Neural progenitor cell (in vitro differentiated cells): ENCODE measurements at places on chromosomes 6 and 20. TPM values are rescaled to one million over a fixed set of nuclear protein-coding genes. Genes with fewer than 3 reads are reported as not detected.

Gene OR12D2
- total RNA-seq = not detected in 2 replicates

Gene LRRC73
- 0.37 TPM in 1 of 2 replicates, not detected in the other for total RNA-seq

DNA sequence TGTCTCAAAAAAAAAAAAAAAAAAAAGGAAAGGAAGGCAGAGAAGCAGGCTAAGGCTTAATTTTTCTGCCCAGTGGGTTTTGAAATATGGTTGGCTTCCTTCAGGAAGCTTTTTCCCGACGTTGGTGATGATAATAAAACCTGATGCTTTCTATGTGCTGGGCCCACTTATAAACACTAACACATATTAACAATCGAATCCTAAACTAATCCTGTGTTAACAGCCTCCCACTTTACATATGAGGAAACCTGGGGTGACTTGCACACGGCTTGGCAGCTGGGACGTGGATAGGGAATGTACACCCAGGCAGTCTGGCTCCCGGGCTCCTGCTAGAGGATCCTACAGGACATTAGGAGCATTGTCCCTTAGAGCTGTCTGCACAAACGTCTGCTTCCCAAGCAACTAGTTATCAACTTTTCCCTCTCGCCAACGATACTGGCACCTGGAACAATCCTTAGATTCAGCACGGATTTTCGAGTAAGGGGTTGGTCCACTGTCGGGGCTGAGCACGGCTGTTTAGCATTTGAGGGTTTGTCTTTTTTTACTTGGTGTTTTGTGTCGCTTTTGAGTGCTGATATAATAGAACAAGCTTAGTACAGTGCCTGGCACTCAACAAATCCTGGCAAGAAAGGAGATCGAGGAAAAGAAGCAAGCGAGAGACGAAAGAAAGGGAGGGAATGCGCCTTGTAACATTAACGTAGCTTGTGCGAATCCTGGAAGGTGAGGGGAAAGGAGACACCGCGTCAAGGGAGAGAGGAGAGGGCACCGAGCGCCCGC, 622 bp upstream of the KIZ start:
- H3K36me3 ChIP-seq = no peaks in the 10 kb centered on the region
- H3K4me3 ChIP-seq = peak overlapping the region; percentile 51
- H3K27ac ChIP-seq = no peak overlapping the region
- H3K27me3 ChIP-seq = no peaks in the 10 kb centered on the region
- peak; percentile 72 for DNase-seq
- H3K4me1 ChIP-seq = peaks cover 14% of the 10 kb centered on the region

DNA sequence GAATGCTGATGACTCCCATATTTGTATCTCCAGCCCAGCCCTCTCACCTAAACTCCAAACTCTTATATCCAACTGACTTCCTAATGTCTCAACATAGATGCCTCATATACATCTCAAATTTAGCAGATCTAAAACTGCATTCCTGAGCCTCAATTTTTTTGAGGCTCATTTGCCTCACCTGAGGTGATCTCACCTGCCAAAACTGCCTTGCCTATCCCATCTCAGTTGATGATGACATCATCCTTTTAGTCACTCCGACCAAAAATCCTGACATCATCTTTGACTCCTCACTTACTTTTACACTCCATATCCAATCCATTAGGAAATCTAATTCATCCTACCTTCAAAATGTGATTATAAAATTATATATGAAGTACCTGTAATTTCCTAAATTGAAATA, 25.6 kb upstream of the SLPI start:
- no peaks in the 10 kb centered on the region for H3K4me1 ChIP-seq
- no peaks in the 10 kb centered on the region for H3K36me3 ChIP-seq
- H3K27me3 ChIP-seq = no peaks in the 10 kb centered on the region
- DNase-seq = no peak

Gene SLPI
- not detected in 2 replicates for total RNA-seq

DNA sequence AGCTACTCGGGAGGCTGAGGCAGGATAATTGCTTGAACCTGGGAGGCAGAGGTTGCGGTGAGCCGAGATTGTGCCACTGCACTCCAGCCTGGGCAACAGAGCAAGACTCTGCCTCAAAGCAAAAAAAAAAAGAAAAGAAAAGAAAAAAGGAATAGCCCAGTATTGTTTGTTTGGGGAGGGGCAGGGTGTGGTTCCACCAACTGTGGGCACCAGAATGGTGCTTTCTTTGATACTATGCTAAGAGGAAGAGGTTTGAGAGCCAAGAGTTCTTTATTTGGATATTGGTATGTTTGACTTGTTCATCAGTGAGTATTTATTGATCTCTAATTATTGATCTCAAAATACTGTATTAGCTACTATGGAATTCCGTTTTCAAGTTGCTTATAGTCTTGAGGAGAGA, 72.3 kb downstream of the CEP57L1 start:
- no peak overlapping the region for H3K27ac ChIP-seq
- no peak for DNase-seq
- H3K27me3 ChIP-seq = no peaks in the 10 kb centered on the region
- H3K4me1 ChIP-seq = peaks cover 8% of the 10 kb centered on the region
- H3K4me3 ChIP-seq = no peak overlapping the region

- H3K27ac ChIP-seq = no peak overlapping the region
- no peaks in the 10 kb centered on the region for H3K4me1 ChIP-seq
- no peak for DNase-seq
- H3K4me3 ChIP-seq = no peak overlapping the region
- H3K27me3 ChIP-seq = no peaks in the 10 kb centered on the region
These were observed 736.6 kb downstream of the DHX35 start for GRCh38 chr20:39698752-39699151.

DNA sequence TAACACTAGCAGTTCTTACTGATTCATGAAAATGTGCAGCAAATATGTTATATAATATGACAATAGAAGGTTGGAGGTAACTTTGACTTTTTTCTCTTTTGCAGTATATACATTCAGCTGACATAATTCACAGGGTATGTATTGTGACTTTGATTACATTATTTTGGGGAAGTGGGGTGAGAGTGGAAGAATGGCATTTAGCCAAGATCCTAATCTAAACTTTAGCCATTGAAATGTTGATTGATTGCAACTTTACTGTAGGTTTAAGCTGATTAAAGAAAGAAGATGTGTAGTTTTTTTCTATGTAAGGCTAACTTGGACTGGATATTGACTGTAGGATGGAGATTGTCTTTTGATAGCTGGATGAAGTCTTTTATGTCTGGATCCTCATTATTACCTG, 46.0 kb downstream of the MAPK14 start:
- DNase-seq = no peak
- H3K4me3 ChIP-seq = no peak overlapping the region
- no peak overlapping the region for H3K27ac ChIP-seq
- H3K27me3 ChIP-seq = no peaks in the 10 kb centered on the region

- H3K4me3 ChIP-seq = no peak overlapping the region
- DNase-seq = peak; percentile 42
- H3K4me1 ChIP-seq = peaks cover 8% of the 10 kb centered on the region
- no peaks in the 10 kb centered on the region for H3K27me3 ChIP-seq
- no peaks in the 10 kb centered on the region for H3K36me3 ChIP-seq
- no peak overlapping the region for H3K27ac ChIP-seq
These were observed 66.4 kb downstream of the PKHD1 start for GRCh38 chr6:52020945-52021570.

GRCh38 chr20:63382551-63383300, 21.6 kb upstream of the CHRNA4 start:
- H3K36me3 ChIP-seq = no peaks in the 10 kb centered on the region
- no peak overlapping the region for H3K4me3 ChIP-seq
- H3K4me1 ChIP-seq = peaks cover 9% of the 10 kb centered on the region
- no peak overlapping the region for H3K27ac ChIP-seq

DNA sequence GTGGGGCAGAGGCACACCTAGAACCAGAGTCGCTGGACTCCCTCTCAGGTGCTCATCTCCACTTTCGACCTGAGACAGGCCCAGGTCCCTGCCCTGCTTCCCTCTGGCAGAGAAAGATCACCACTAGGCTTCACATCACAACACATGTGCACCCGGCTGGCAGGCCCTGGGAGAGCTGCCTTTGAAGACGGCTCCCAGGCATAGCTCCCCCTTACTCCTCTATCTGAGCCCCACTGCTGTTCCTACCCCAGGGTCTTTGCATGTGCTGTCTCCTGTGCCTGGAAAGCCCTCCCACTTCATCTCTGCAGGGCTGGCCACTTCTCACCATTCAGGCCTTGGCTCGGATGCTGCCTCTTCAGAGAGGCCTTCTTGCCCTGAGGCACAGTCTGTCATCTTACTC, 89.2 kb downstream of the NOL4L start:
- no peak overlapping the region for H3K27ac ChIP-seq
- DNase-seq = no peak
- no peaks in the 10 kb centered on the region for H3K27me3 ChIP-seq
- no peaks in the 10 kb centered on the region for H3K36me3 ChIP-seq

DNA sequence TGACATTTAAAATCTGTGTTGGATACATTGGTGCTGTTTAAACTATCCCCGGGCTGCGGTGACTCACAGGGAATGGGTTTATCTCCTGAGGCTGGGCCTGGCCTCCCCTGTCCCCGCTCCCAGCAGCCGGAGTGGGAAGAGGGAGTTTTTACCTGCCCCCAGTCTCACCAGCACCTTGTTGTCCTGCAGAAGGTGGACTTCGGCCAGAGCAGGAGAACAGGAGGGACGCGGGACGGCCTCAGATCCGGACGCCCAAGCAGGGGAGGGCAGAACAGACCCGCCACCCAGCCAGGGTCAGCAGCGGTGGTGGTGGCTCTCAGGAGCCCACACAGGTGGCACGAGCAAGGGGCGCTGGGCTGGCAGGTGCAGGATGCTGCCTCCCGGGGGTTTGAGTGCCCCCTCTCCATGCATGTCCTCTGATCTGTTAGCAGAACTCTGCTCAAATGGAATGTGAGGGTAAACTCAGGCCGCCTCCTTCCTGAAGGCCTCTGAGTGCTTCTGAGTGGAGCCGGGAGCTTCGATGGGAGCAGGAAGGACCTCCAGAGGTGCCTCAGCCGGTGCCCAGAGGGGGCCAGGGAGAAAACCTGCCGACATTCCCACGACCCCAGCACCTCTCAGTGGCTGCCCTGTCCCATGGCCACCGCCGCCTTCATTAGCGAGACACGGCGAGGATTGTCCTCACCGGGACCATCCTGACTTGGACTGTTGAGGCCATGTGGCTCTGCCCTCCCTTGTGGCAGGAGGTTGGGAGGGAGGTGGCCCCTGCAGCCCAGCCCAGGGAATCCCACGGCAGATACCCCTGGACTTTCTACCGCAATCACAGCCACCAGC, 43.4 kb upstream of the MRGBP start:
- no peak for DNase-seq
- H3K4me3 ChIP-seq = no peak overlapping the region
- peaks cover 11% of the 10 kb centered on the region for H3K4me1 ChIP-seq
- H3K36me3 ChIP-seq = no peaks in the 10 kb centered on the region

DNA sequence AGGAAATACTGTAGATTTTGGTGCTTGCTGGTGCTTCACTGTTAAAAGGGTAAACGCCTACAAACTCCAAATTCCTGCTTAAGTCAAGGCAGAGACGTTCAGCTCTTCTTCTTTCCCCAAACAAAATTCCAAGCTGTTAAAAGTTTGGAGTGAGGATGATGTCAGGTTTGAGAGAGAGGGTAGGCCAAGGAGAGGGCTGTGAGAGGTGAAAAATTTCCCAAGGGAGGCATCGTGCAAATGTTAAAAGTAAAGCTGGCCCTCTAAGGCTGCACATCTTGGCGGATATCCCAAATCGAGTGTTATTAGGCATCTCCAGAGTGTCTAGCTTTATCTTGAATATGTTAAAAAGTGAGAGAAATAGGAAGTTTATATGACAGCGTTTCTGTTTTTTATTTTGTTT, 651.8 kb downstream of the QKI start:
- no peak for DNase-seq
- H3K27ac ChIP-seq = no peak overlapping the region
- H3K4me1 ChIP-seq = peaks cover 25% of the 10 kb centered on the region
- no peaks in the 10 kb centered on the region for H3K27me3 ChIP-seq
- H3K36me3 ChIP-seq = no peaks in the 10 kb centered on the region

DNA sequence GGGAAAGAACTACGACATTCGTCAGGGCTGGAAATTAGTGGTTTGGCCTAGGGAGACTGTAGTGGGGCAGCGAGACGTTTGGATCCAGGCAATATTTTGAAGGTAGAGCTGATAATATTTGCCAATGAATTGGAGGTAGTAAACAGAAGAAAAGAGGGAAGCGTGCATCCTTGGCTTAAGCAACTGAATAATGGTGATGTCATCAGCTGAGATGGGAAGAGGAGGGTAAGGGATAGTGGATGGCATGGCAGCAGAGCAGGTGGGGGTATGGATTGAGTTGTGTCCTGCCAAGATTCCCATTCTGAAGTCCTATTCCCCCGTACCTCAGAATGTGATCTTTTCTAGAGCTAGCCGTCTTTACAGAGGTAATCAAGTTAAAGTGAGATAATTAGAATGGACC, 119.2 kb downstream of the PDE7B start:
- no peak overlapping the region for H3K27ac ChIP-seq
- no peaks in the 10 kb centered on the region for H3K27me3 ChIP-seq
- no peak overlapping the region for H3K4me3 ChIP-seq
- no peak for DNase-seq
- no peaks in the 10 kb centered on the region for H3K4me1 ChIP-seq

Gene PAQR8
- 16.9 and 17.7 TPM in 2 replicates for total RNA-seq

- H3K4me3 ChIP-seq = no peak overlapping the region
- H3K27ac ChIP-seq = no peak overlapping the region
- peaks cover 34% of the 10 kb centered on the region for H3K4me1 ChIP-seq
These were observed 85.3 kb downstream of the GJA10 start for GRCh38 chr6:89979481-89980119.

- no peaks in the 10 kb centered on the region for H3K4me1 ChIP-seq
- no peaks in the 10 kb centered on the region for H3K36me3 ChIP-seq
- H3K27me3 ChIP-seq = no peaks in the 10 kb centered on the region
- no peak for DNase-seq
- no peak overlapping the region for H3K27ac ChIP-seq
These were observed 21.0 kb downstream of the LATS1 start for GRCh38 chr6:149696901-149697300.

GRCh38 chr20:25545171-25545570, 40.2 kb downstream of the NINL start:
- H3K4me3 ChIP-seq = no peak overlapping the region
- no peak overlapping the region for H3K27ac ChIP-seq
- DNase-seq = no peak
- H3K4me1 ChIP-seq = peaks cover 27% of the 10 kb centered on the region
- H3K36me3 ChIP-seq = no peaks in the 10 kb centered on the region
- no peaks in the 10 kb centered on the region for H3K27me3 ChIP-seq

- H3K4me3 ChIP-seq = no peak overlapping the region
- H3K36me3 ChIP-seq = no peaks in the 10 kb centered on the region
- H3K27me3 ChIP-seq = no peaks in the 10 kb centered on the region
- DNase-seq = no peak
- H3K4me1 ChIP-seq = no peaks in the 10 kb centered on the region
These were observed 78.0 kb upstream of the SIRPG start for GRCh38 chr20:1735417-1736089.

- no peak overlapping the region for H3K27ac ChIP-seq
- H3K4me3 ChIP-seq = no peak overlapping the region
- no peaks in the 10 kb centered on the region for H3K27me3 ChIP-seq
- H3K4me1 ChIP-seq = no peaks in the 10 kb centered on the region
- no peaks in the 10 kb centered on the region for H3K36me3 ChIP-seq
These were observed 968 bp upstream of the CCN5 start for GRCh38 chr20:44714102-44714700.

- H3K36me3 ChIP-seq = no peaks in the 10 kb centered on the region
- H3K4me1 ChIP-seq = peaks cover 10% of the 10 kb centered on the region
- no peak for DNase-seq
- H3K4me3 ChIP-seq = no peak overlapping the region
- no peaks in the 10 kb centered on the region for H3K27me3 ChIP-seq
These were observed 23.8 kb downstream of the SLCO4A1 start for GRCh38 chr20:62665826-62666735.

Gene RAMACL
- total RNA-seq = 0.19 and 0.56 TPM in 2 replicates

Gene FOXQ1
- total RNA-seq = not detected in 2 replicates
